ENCODE measurements at places on chromosomes 1 and 21. TPM values are rescaled to one million over a fixed set of nuclear protein-coding genes. Genes with fewer than 3 reads are reported as not detected.

S100A7 gene
- total RNA-seq = 0.60 TPM

RABGGTB gene
- total RNA-seq = 99.0 TPM

ERVH48-1 gene
- total RNA-seq = not detected

SPRR4 gene
- not detected for total RNA-seq

CD48 gene
- total RNA-seq = 0.99 TPM

C8B gene
- not detected for total RNA-seq

ZNF678 gene
- 5.0 TPM for total RNA-seq

TRIM46 gene
- 0.15 TPM for total RNA-seq

SCNM1 gene
- 36.9 TPM for total RNA-seq

KCNA3 gene
- total RNA-seq = 0.08 TPM

ANKRD65 gene
- 0.77 TPM for total RNA-seq

CDC42BPA gene
- total RNA-seq = 23.0 TPM

Data from psoas muscle (tissue), 8 donors.